ENCODE measurements at places on chromosomes 4 and X.

GRCh38 chr4:156970501-156971164 is 966 bp downstream of the PDGFC start:
- DNase-seq: no peak

- DNase-seq: no peak
Measured at GRCh38 chr4:99807666-99808065, 9.0 kb upstream of the DAPP1 start.

- no peak for DNase-seq
Measured at GRCh38 chrX:100587861-100588260, 3.1 kb downstream of the TNMD start.

- DNase-seq: no peak
Measured at GRCh38 chrX:40773809-40774208, 38.5 kb upstream of the MED14 start.

- DNase-seq: no peak
Measured at GRCh38 chr4:20062054-20062453, 189.7 kb upstream of the SLIT2 start.

- DNase-seq: no peak
Measured at GRCh38 chr4:33162122-33162521, 2442.0 kb downstream of the PCDH7 start.

GRCh38 chr4:44756559-44756958 is 30.2 kb upstream of the GNPDA2 start:
- DNase-seq: no peak

GRCh38 chr4:38503689-38504395 is 160.2 kb upstream of the KLF3 start:
- no peak for DNase-seq

GRCh38 chrX:19886883-19887531 is 393 bp downstream of the SH3KBP1 start:
- no peak for DNase-seq

DNA sequence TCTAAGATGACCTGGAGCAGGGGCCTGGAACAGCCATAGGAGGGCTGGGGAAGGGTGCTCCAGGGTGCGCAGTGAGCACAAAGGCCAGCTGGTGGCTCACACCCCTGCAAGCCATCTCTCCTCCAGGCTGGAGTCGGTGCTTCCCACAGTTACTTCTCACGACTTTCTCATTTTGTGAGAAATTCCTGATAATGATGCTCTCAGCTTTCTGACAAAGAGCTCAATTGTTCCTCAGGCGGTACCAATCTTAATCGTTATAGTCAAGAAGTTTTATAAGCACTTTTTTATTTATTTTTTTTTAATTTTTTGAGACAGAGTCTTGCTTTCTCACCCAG is 11.7 kb upstream of the WFS1 start:
- no peak for DNase-seq

- no peak for DNase-seq
Measured at GRCh38 chr4:25370242-25370641, 6.8 kb upstream of the ANAPC4 start.

GRCh38 chr4:20319825-20320612 is 68.3 kb downstream of the SLIT2 start:
- DNase-seq: no peak

DNA sequence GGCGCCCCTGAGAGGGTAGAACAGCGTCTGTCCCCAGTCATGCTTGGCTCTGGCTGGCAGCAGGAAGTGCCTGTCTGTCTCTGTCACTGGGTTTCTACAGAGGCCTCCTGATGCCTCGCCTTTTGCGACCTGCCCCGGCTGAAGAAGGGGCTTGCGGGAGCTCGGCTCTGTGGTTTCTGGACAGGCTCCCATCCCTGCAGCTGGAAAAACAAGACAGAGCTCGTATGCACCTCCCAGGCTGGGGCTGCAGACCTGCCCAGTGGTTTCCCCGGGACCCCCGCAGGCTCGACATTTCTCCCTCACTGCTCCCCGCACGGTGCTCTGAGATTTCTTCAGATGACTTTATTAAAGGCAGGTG is 57.0 kb upstream of the SORCS2 start:
- DNase-seq: no peak

DNA sequence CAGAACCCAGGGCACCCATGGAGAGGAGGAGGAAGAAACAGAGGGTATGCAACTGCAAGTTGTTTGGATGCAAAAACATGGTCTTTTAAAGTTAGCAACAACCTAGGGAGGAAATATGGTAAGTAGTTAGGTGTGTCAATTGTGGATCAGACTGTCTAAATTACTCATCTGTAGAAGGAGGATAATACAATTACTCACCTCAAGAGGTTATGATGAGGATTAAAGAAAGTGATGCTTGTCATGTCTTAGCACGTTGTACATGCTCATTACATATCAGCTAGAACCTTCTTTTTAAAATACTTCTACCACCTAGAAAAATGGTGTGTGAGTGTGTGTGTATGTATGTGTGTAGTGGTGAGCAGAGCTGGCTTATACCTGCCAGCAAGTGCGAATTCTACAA is 2.3 kb upstream of the C1QTNF7 start:
- no peak for DNase-seq

GRCh38 chr4:107743532-107743931 is 23.5 kb upstream of the PAPSS1 start:
- no peak for DNase-seq

DNA sequence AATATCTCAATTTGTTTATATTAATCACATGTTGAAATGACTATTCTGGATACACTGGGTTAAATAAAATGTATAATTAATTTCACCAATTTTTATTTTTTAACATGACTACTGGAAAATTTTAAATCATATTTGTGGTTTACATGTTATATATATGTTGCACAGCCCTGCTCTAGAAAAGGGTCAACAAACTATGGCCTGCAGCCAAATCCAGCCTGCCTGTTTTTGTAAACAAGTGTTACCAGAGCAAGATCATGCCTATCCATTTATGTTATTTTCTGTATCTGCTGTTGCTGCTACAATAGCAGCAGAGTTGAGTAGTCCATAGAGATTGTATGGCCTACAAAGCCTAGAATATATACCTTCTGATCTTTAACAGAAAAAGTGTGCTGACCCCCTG is 1.2 kb downstream of the TCEANC start:
- no peak for DNase-seq

GRCh38 chr4:73309211-73309610 is 50.6 kb upstream of the ANKRD17 start:
- DNase-seq: no peak

DNA sequence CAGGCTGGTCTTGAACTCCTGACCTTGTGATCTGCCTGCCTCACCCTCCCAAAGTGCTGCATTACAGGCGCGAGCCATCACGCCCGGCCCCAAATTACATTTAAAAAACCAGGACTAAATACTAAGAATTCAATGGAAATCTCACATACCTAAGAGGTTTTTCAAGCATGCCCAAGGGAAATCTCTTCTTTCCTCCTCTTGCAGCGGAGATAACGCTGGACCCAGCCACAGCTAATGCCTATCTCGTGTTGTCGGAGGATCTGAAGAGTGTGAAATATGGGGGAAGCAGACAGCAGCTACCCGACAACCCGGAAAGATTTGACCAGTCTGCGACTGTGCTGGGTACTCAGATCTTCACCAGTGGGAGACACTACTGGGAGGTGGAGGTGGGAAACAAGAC is 7.4 kb downstream of the TRIML1 start:
- no peak for DNase-seq

GRCh38 chrX:131854581-131854980 is 168.5 kb upstream of the STK26 start:
- peak; percentile 6 for DNase-seq

GRCh38 chr4:70337886-70338420 is 3.2 kb downstream of the CABS1 start:
- DNase-seq: no peak

- DNase-seq: no peak
Measured at GRCh38 chr4:165096776-165097175, 15.9 kb downstream of the TMEM192 start.

GRCh38 chrX:16619024-16619423 is 30.9 kb upstream of the S100G start:
- DNase-seq: no peak

DNA sequence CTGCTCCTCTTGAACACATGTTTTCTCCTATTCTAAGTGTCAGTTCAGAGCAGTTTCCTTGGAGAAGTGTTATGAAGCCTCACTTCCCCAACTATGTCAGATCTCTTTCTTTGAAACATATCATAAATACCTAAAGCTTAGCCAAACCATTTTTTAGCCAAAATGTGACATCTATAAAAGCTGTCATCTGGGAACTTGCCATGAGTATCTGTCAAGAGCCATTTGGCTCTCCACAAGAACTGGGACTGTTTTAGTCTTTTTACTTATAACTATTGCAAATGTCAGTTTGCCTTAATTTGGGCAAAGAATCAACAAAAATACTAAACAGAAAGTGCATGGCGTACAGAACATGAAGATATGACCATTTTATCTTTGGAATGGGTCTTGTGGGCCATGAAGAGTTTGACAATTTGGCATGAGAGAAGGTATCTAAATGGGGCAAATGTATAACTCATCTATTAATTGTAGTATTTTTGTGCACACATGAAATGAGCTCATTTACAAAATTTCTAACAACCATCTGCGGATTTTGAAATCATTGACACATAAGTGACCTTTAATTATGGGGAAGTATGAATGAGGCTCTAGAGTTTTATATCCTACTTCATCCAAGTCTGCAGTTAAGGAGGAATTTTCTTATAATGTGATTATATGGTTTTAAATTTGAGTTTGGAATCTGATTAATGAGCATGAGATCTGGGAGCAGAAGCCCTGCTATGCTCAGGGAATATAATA is 129.1 kb upstream of the PACRGL start:
- no peak for DNase-seq

DNA sequence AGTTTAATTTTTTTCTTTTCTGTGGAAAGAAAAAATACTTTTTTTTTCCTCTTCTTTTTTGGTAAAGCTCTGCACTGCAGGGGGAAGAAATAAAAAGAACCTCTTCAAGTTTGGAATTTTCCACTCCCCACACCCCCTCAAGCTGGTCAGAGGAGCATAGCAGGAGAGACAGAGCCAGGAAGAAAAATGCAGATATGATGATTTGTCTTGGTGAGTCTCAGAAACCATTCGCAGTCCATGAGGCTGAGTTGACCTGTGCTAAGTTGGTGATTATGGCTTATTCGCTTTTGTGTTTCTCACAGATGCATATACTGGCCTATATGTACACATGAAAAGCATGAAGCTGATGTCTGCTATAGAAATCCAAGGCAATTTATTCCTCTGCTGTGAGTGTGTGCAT is 205.9 kb downstream of the LDB2 start:
- no peak for DNase-seq

- DNase-seq: no peak
Measured at GRCh38 chr4:170139764-170140163, 50.0 kb upstream of the AADAT start.

DNA sequence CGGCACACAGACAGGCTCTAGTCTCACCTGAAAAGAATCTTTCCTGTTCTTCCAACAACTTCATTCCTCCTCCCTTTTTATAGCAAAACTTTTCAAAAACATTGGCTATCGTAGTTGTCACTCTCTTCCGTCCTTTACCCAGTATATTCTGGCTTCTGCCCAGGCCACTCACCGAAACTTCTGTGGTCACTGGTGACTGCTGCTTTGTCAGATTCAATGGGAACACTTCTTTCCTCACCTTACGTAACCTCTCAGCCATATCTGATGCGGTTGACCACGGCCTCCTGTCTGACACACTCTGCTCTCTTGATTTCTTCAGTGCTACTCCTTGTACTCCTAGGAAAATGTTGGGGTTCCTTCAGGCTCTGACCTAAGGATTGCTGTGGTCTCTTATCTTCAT is 9.2 kb upstream of the RNF150 start:
- no peak for DNase-seq

DNA sequence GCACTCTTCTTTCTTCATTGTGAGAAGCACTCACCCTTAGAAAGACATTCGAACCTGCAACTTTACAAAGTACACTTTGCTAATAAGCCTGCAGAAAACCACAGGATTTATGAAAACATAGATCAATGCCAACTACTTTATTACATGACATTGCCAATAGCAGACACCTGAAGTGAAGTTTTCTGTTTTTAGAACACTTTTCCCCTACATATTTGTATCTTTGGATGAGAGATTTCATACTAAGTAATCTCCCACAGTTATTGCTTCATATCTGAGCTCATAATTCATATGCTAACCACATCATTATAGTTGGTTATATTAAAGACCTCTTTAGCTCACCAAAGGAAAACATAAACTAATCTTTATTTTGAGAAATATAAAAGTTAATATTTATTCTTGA is 276.5 kb upstream of the CTSO start:
- no peak for DNase-seq

DNA sequence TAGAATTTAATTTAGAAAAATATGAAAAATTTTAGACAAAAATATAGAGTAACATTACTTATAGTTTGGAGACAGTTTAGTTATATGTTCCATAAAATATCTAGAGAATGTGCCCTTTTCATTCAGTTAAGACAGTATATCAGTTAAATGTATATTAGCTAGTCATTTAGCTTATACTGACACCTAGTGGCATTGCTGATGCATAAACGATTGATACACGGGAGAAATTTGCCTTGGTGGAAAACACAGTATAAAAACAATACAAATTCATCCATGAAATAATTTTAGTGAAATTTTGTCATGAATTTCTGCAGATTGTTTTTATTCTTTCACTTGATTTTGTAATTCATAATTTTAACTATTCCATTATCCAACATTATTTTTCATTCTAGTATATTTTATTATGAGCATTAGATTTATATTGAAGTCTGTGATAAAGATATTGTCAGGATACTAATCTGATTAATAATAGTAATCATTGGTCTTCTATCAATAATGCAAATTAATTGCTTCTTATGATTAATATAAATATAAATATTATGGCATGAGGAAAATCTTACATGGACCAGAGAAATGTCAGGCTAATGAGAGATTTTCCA is 219.0 kb downstream of the TLL1 start:
- no peak for DNase-seq

DNA sequence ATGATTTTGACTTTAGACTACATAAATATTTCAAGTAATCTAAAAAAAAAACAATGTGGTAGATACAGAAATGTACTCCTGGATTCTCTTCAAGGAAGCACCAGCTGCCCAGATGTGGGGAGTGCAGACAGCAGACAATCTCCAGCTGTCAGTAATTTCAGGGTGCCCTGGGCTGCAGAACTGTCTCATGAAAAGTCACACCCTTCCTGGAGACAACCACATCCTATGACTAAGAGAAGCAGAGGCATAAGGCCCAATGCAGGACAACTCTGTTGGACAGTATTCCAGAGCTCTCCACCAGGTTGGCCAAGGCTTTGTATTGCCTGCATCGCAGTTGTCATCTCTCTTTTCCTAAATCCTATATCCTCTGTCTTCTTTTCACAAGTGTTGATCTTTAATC is 34.4 kb upstream of the BLTP1 start:
- DNase-seq: peak; percentile 17

- DNase-seq: no peak
Measured at GRCh38 chr4:184437565-184438265, 36.6 kb downstream of the IRF2 start.

- no peak for DNase-seq
Measured at GRCh38 chrX:95065151-95065550, 1391.1 kb downstream of the FAM133A start.

DNA sequence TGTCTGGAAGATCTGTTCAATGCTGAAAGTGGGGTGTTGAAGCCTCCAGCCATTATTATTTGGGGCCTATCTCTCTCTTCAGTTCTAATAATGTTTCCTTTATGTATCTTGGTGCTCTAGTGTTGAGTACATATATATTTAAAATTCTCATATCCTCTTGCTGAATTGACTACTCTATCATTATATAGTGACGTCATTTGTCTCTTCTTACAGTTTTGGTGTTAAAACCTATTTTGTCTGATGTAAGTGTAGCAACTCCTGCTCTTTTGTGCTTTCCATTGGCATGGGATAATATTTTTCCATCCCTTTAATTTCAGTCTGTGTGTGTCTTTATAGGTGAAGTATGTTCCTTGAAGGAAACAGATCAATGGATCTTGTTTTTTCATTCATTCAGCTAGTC is 446.0 kb downstream of the FAM47A start:
- no peak for DNase-seq
